CD4-positive, alpha-beta T cell treated with Interleukin-2 at 100 ng/mL for 4 hours (primary cell): ENCODE measurements at places on chromosomes 2 and 18.

- DNase-seq: no peak
Measured at GRCh38 chr2:119025013-119025412, 83.0 kb downstream of the MARCO start.

GRCh38 chr2:223526106-223526505 lies 76.1 kb downstream of the SCG2 start:
- DNase-seq: no peak

DNA sequence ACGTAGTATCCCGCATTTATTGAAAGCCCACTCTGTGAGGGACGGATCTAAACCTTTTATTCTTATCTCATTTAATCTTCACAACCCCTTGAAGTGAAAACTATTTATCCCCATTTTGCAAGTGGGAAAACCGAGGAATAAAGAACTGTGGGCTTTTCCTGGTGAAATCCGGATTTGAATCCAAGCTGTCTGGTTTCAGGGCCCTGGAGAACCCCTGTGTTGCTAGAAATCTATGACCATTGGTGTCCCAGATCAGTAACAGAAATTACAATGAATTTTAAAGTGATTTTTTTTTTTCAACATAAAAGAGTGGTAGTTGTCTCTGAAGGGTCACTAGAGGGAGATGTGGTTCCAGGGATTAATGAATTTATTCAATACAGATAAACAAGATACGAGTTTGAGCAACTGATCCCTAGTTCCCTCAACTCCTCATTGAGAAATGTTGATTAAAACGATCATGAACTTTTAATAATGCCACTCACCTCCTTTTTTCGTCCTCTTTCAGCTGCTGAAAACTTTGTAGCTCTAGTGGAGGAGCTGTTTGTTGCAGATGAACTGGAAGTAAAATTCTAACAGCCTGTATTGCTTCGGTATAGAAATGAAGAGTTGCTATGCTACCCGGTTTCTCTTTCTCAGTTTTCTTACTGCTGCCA lies 940 bp downstream of the XRCC5 start:
- peak; percentile 31 for DNase-seq

DNA sequence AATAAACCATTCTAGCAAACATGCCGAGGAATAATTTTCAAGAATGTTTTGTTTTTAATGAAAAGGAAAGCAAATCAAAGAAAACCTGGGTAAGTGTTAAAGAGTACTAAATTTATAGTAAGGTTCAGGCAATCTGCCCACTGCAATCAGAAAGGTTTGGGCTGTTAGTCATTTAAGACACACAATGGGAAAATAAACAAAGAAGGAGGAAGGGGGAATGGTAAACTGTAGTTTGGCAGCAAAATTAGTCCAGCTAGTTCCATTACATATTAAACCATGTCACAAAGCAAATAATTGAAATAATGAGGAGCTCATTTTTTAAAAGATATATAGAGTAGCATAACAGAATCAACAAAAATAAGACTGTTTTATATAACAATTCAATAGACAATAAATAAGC lies 87.5 kb upstream of the COPS8 start:
- no peak for DNase-seq

DNA sequence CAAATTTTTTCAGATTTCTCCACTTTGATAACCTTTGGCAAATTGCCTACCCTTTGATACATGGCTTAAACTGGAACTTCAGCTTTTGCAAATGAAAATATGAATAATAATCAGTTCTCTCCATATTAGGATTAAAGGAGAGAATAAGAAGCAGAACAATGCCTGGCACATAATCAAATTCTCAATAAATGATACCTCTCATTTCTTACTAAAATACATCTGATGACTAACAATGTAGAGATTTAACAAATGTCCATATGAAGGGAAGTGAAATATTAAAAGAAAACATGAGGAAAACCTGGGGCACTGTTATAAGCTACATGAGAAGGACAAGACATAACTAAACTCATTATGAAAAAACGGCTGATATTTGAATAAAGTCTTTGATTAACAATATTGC lies 1103.6 kb downstream of the LRP1B start:
- DNase-seq: no peak

- DNase-seq: no peak
Measured at GRCh38 chr2:96927405-96928171, 57.7 kb upstream of the SEMA4C start.

DNA sequence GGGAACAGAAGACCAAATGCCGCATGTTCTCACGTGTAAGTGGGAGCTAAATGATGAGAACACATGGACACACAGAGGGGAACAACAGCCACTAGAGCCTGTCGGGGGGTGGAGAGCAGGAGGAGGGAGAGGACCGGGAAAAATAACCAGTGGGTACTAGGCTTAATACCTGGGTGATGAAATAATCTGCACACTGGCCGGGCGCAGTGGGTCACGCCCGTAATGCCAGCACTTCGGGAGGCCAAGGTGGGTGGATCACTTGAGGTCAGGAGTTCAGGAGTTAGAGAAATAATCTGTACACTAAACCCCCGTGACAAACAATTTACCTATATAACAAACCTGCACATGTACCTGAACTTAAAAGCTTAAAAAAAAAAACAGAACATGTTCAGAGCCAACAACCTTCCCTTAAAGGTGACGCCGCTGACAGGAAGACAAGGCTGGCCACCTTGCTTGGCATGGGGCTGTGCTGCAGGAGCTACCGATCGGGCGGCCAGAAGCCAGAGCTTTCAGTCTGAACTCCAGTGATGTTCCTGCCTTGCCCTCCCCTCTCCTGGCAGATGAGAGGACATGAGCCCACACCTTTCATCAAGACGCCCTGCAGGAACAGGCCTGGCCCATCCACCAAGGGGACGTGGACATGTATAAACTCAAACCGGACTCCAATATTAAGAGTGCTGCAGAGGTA lies 11.2 kb downstream of the SLC66A2 start:
- DNase-seq: no peak

GRCh38 chr2:106869512-106870275 lies 16.3 kb downstream of the ST6GAL2 start:
- no peak for DNase-seq

GRCh38 chr2:186636800-186637496 lies 47.1 kb downstream of the ITGAV start:
- no peak for DNase-seq

DNA sequence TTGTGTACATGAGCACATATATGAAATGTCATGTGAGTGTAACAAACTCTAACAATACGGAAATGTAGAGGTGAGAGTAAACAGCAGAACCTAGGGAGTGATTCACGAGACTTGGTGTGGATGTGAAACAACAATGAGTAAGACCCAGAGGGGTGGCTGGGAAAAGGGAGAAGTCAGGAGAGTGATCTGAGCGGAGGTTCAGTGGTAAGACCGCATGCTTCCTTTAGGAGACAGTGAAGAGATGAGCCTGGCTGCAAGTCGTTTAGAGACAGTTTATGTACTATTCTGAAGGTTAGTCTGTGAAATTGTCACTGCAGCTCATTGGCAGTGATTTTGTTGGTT lies 150.6 kb downstream of the PRPF40A start:
- DNase-seq: no peak

DNA sequence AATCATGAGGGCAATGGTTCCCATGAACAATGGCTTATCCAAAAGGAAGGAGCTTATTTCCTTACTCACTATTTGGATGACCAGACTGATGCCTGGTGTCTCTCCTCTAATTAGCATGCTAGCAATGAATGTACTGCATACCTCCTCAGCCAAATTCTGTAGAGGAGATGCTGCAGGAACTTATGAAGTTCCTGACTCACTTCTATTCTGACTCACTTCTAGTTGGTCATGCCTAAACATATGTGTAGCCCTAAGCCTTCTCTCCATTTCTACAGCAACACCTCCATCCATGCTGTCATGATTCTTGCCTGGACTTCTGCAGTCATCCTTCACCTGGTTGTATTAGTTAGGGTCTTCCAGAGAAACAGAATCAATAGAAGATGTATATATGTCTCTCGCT lies 59.9 kb upstream of the MRPS9 start:
- no peak for DNase-seq

- no peak for DNase-seq
Measured at GRCh38 chr18:31396796-31397612, 20.4 kb downstream of the DSG4 start.
